ENCODE measurements at places on chromosomes 13 and 19.

DNA sequence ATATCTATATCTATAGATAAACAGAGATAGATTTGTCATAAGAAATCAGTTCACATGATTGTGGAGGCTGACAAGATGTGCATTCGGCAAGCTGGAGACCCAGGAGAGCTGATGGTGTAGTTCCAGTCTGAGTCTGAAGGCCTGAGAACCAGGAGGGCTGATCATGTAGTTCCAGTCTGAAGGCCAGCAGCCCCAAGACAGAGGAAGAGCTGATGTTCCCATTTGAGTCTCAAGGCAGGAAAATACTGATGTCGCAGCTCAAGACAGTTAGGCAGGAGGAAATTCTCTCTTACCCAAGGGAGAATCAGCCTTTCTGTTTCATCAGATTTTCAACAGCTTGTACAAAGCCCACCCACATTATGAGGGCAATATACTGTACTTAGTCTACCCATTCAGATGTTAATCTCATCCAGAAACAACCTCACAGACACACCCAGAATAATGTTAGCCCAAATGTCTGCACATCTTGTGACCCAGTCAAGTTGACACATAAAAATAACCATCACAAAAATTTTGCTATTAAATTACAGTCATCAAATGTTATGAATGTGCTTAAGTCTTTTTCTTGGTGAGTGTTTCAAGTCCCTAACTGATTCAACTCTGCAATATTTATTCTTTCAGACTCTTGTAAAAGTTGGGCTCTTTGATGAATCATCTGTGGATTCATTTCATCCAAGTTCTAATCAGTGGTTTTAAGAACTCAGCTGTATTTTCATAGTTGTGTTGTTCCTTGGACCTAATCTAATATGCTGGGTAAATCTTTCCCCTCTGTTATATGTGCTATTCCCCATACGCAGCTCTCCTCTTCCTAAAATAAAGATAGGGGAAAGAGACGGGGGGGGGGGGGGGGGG lies 22.7 kb upstream of the LRCH1 start:
- no peak for DNase-seq

- DNase-seq: no peak
Observed at GRCh38 chr19:18384775-18385174, 1.2 kb upstream of the GDF15 start.

GRCh38 chr13:114025714-114026431 lies 52.0 kb upstream of the C13orf46 start:
- DNase-seq: no peak

DNA sequence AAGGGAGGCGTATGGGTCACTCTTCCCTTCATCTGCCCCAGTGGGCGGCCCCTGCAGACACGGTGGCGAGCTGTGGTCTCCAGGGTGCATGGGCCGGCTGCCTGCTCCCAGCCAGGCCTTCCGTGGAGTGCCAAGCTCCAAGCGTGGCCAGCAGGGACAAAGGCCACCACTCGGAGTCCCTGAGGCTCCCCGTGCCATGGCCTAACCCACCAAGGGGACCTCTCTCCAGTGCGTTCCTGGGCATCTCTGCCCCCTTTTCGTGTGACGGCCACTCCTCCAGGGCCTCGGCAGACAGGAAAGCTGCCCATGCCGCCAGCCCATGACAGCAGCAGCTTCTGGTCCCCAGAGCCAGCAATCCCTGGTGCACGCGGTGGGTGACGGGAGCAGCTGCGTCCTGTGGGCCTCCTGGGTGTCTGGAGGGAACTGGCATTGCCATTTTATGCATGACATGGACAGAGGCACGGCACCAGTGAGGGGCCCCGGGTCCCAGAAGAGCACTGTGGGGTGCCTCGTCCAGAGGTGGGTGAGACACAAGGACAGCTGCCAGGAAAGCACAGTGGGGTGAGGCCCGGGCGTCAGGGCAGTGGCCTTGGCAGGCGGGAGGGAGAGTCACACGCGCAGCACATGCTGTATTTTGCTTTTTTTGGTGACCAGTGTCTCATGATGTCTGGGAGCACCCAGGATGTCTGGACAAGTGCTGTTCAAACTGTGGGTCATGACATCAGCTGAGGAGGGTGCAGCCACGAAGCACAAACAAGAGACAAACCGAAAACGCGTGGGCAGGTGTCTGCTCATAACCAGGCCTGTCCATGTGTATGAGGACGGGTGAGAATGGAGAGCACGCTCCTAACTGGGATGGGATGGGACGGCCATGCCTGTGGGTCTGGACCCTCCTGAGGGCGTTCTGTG lies 32.3 kb downstream of the CEBPG start:
- DNase-seq: no peak

DNA sequence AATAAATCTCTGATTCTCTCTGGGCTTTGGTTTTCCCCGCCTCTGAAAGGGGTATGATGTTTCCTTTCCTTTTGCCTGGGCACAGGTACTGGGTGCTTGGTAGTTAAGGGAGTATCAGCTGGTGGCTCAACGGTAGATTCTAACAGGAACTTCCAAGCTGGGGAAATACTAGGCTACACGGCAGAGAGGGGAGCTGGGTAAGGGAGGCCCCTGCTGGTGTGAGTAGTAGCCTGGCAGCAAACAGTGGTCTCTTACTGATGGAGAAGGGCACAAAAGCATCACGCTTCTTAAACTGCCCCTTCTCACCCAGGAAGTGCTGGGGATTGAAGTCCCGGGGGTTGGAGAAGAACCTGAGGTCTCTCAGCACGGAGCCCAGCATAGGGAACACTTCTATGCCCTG lies 26.9 kb upstream of the CYP2A7 start:
- no peak for DNase-seq

DNA sequence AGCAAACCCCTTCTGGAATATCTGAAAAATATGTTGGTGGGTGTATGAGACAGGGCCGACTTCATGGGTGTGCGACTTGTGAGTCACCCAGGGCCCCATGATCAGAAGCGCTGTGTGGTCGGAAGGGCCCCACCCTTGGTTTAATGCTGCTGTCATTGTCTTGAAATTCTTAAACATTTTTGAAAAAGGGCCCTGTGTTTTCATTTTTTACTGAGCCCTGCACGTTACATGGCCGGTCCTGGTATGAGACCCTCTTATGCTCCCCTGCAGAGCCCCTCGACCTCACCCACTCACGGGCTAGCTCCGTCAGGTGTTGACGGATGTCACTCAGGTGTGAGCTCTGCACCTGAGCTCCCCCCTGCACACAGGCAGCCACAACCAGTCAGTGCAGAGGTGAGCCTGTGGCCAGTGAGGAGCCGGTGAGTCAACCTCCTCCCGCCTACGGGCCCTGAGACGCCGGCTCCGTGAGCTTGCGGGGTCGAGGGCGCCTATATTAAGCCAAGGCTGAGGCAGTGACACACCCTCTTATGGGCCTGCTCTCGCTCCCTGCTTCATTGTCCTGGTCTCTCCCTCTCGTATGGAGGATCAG lies 27.7 kb downstream of the GADD45B start:
- peak; percentile 73 for DNase-seq

Measured in activated CD4-positive, alpha-beta T cell treated with anti-CD3 and anti-CD28 coated beads for 4 hours (primary cell).